ENCODE measurements at places on chromosomes 12 and 14. TPM values are rescaled to one million over a fixed set of nuclear protein-coding genes. Genes with fewer than 3 reads are reported as not detected.

TMEM117 gene
- total RNA-seq, result 8.5 TPM

PTCSC3 gene
- not detected for total RNA-seq

ERP27 gene
- not detected for total RNA-seq

BLTP3B gene
- total RNA-seq, result 8.6 TPM

RNASE4 gene
- 7.8 TPM for total RNA-seq

CACNA2D4 gene
- not detected for total RNA-seq

UNC79 gene
- total RNA-seq, result under 0.01 TPM

CCDC184 gene
- total RNA-seq, result 0.41 TPM

KLRK1 gene
- total RNA-seq, result not detected

CIDEB gene
- total RNA-seq, result 2.0 TPM

IL26 gene
- total RNA-seq, result not detected

GRCh38 chr14:25833341-25834126, 764.3 kb downstream of the NOVA1 start:
- DNase-seq, result peak; percentile 18

DNA sequence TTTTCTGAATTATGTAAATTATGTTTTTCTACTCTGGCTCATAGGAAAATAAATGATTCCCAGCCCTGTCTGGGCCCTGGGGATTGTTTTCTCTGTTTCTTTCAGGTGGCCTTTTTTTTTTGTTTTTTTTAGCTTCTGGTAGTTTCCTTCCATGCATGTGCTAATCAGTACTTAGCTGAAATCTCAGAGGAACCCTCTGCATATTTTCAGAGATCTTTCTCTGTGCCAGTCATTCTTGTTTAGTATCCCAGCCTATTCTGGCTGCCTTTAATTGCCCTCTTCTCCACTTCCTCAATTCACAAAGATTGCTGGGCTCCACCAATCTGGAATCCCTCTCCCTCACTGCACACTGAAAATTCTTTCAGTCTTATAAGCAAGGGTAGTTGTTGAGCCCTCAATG, 46.9 kb downstream of the CNOT2 start:
- no peak for DNase-seq

GRCh38 chr14:76829650-76830421, 3.6 kb downstream of the LRRC74A start:
- DNase-seq, result no peak

- DNase-seq, result no peak
Measured at GRCh38 chr12:55830601-55831446, 1.4 kb upstream of the DNAJC14 start.

DNA sequence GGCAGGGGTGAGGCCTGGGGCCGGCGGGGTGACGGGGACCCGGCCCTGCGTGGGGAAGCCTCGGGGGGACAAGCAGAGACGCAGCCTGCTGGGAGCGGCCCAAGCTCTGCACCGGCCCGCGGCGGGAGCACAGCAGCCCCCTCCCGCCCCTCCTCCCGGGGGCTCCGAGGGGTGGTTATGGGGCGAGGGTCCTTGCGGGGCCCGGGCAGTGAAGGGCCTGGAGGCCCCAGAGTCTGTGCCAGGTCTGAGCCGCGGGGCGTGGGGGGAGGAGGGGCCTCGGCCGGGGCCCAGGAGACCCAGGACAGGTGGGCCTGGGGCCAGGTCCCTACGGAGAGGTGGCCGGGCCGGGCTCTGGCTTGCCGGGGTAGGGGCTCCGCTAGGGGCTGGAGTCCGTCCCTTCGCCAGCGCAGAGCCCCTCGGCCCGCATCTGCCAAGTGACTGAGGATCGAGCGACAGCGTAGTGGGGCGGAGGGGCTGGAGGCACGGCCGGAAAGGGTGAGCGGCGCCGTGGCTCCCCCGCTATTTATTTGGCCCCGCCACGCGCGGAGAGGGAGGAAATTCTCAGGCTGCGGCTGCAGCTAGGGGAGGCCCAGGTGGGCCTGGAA, 495 bp downstream of the TMEM121 start:
- DNase-seq, result no peak

DNA sequence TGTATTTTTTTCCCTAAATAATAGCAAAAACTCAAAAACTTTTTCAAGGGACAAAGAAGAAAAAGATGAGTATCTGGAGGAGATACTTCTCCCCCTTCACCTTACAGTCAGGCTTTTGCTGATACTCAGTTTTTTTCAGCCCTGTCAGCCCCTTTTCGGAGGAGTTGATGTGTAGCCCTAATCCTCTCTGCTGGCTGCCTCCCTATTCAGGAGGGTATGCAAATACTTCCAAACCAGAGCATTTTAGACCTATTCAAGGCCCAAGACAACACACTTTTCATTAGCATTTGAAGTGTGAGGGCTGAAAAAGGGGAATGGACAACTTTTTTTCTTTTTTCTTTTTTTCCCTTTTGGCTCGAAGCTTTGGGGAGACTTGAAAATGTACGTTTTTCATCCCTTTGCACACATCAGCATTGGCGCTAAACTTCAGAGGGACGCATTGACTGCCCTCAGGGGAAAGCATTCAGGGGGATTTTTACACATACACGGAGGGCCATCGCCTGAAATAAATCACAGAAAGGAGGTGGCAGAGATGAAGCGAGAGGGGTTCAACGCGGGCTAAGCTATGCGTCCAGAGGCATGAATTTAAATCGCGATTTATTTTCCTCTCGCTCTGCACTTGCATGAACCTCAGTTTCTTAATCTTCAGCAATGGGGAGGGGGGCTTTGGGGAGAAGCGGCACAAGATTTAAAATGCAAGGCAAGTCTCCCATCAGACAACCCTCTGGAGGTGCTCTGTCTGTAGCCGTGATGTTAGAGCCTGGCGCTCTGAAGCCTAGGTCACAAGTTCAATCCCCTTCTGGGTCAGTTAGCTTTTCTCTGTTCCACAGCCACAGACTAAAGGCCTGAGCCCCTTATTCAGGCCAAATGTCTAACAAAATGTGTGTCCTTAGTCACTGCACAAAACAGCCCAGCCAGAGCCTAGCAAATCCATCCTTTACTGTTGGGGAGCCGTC, 86.3 kb downstream of the ASCL1 start:
- DNase-seq, result no peak

DNA sequence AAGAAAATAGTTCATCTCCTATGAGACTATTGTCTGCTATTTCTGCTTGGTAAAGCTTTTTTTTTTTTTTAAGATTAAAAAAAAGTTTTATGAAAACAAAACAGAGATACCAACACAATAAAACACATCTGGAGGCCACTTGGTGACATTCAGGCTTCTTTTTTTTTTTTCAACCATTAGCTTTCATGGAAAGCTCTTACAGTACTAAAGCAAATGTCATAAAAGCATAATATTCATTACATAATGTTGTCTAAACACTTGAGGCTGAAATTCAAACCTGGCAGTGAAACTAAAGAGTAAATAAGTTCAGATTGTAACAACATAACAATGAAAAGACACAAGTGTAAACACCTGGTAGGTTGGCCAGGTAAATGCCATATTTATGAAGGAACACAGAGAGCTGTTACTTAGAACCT, 14.7 kb downstream of the PRICKLE1 start:
- no peak for DNase-seq

- DNase-seq, result no peak
Measured at GRCh38 chr12:120361506-120362208, 7.3 kb downstream of the MSI1 start.

DNA sequence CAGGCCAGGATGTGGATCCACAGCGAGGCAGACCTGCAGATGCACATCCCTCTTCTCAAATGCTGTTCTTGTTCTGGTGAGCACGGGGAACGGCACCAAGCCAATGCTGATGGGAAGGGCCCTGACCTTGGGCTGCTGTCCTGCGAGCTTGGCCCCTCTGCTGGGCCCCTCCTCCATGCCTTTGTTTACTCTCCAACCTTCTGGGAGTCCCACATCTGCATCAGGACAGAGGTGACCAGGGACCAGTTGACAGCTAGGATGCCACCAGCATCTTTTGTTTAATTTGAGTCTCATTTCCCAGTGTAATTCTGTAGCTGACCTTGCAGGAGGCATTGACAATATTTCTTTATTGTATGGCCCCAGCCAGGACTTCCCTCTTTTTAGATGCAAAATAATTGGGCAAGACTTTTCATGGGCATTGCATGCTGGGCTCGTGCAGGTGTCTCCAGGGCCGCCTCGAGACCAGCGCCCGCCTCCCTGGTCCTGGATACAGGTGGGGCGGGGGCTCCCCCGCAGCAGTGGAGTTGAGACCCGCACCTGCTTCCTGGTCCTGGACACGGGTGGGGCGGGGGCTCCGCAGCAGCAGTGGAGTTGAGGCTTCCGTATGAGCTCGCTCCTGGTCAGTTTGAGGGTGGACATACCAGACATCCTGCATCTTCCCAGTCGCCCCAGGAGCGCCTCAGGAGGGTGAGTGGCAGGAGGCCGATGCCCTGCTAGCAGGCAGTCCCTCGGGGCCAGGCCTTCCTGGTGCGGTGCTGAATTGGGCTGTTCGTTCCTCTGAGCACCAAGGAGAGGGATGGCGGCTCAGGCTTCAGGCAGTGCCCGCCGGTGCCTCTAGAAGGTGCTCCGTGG, 11.4 kb downstream of the PACS2 start:
- DNase-seq, result no peak

DNA sequence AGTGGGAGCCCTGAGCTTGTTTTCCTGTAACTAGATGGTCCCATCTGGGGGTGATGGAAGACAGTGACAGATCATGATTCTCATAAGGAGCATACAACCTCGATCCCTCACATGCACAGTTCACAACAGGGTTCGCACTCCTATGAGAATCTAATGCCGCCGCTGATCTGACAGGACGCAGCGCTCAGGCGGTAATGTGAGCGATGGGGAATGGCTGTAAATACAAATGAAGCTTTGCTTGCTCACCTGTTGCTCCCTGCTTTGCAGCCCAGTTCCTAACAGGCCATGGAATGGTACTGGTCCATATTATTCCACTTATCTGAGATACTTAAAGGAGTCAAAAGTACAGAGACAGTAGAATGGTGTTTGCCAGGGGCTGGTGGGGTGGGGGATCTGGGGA, 9.9 kb upstream of the CEP83 start:
- DNase-seq, result no peak

- DNase-seq, result no peak
Measured at GRCh38 chr14:81147140-81147897, 73.4 kb downstream of the GTF2A1 start.

GRCh38 chr12:97398704-97399103, 63.9 kb upstream of the RMST start:
- no peak for DNase-seq

DNA sequence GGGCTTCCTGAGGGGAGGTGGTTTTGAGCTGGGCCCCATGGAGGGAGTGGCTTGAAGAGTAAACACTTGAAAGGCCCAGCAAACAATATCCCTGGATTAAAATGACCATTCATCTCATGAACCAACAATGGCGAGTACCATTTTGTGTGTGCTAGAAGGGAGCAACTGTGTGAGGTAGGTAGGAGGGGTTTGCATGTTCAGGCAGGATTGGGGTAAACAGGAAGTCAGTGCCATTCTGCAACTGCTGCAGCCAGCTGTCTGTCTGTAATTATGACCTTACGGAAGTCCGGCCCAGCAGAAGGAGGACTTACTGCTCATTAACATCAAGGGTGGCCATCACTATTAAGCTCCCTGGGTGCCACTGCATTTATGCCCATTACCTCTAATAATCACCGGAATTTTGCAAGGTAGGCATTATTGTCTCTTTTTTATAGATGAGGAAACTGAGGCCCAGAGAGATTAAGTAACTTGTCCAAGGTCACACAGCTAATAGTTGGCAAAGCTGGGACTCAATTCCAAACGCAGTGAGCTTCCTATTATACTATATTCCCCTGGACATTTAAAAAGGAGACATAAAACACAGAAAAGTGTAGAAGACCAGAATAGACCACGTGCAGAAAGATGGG, 16.6 kb upstream of the IFI27L2 start:
- DNase-seq, result no peak

DNA sequence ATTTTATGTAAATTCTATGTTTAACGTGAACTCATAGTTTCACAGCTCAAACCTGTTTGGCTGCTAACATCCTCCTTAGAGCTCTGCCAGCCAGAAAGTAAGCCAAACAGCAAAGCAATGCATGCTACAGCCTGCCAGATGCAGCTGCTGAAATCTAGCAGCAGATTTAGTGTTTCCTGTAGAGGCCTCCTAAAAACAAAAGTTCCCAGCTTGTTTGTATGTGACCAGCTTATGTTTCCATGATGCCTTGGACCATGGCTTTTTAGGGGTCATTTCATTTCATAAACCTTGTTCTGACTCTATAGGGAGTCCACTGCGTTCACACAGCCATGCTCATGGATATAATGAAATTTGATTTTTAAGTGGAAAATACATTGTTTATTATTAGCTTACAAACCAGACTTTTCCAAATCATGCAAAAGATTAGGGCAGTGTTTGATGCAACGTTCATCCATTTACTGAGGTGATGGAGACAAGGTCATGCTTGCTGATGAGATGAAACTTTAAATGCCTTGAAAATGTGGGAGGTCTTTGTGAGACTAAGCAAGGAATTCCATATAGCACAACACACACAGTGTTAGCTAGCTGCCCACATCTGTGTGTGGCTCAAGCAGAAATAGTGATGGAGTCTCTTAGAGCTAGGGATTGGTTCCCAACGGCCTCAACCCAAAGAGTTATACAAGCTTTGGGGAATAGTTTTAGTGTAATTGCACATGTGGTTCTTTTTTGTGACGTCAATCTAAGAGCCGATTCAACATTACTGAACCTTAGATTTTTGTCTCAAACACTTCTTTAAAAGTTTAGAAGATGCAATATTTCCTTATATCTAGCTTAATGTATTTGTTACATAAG, 157.5 kb upstream of the LRIG3 start:
- no peak for DNase-seq

GRCh38 chr12:7788294-7788660, 925 bp upstream of the NANOG start:
- no peak for DNase-seq

GRCh38 chr12:95511977-95512376, 38.0 kb downstream of the METAP2 start:
- DNase-seq, result no peak

GRCh38 chr14:99510556-99511139, 29.4 kb downstream of the CCNK start:
- no peak for DNase-seq

- DNase-seq, result no peak
Measured at GRCh38 chr14:51573607-51574006, 78.1 kb upstream of the FRMD6 start.

DNA sequence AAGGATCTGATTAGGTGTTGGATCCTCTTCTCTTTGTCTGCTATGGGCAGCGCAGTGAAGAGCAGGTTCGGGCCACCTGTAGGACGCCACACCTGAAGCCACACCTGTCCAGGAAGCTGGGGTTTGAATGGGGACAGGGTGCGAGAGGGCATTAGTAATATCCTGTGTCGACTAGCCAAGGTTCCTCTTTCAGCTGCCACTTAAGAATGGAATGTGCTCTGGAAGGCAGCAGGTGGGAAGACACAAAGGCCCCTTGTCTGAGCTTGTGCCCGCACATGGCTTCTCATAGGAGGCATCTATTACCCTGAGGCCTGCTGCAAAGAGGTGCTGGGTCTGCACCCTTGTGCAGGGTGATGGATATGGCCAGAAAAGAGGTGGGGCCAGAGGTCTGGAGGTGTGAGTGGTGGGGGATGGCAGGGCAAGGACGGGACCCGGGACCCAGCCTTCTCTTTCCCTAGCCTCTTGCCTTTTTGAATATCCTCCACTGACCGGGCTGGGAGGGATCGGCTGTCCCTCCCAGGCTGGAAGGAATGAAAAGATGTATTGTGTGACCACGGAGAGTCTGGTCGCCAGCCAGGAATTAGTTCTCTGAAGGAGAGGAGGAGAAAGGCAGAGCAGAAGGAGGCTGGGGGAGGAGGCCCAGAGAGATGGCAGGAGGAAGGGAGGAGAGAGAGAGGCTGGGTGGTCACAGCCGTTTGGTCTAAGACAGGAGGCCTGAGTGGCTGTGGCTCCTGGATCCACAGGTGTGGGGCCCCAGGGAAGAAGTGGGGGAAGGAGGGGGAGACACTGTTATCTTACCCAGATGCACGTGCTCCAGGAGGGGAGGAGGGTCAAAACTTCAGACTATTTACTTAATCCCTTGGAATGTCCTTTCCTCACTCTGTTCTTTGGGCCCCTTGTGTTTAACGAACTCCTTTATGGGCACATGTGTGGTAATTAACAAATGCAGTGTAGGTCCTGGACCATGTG, 101.5 kb downstream of the SMOC1 start:
- DNase-seq, result no peak

All from glomerular endothelial cell (primary cell).